ENCODE measurements at places on chromosomes 1 and 21.
A peak's percentile ranks its signal among the peaks of the same experiment; 100 is the strongest.

GRCh38 chr21:41653954-41654491, 112.8 kb downstream of the RIPK4 start:
- no peak overlapping the region for H3K27ac ChIP-seq
- no peaks in the 10 kb centered on the region for H3K27me3 ChIP-seq
- H3K4me3 ChIP-seq = no peak overlapping the region

- H3K4me1 ChIP-seq = no peaks in the 10 kb centered on the region
- no peak overlapping the region for H3K27ac ChIP-seq
- H3K4me3 ChIP-seq = no peak overlapping the region
- no peaks in the 10 kb centered on the region for H3K27me3 ChIP-seq
Observed at GRCh38 chr1:221897321-221897721, 155.4 kb upstream of the DUSP10 start.

GRCh38 chr21:41419921-41420862, 5.8 kb upstream of the MX1 start:
- peak overlapping the region; percentile 57 for H3K4me3 ChIP-seq
- H3K27ac ChIP-seq = peak overlapping the region; percentile 69
- DNase-seq = peak; percentile 89
- H3K4me1 ChIP-seq = no peaks in the 10 kb centered on the region
- H3K27me3 ChIP-seq = no peaks in the 10 kb centered on the region

GRCh38 chr1:41917835-41918449, 780 bp downstream of the HIVEP3 start:
- no peak overlapping the region for H3K27ac ChIP-seq
- H3K4me1 ChIP-seq = peaks cover 6% of the 10 kb centered on the region
- H3K4me3 ChIP-seq = peak overlapping the region; percentile 62
- H3K27me3 ChIP-seq = no peaks in the 10 kb centered on the region

DNA sequence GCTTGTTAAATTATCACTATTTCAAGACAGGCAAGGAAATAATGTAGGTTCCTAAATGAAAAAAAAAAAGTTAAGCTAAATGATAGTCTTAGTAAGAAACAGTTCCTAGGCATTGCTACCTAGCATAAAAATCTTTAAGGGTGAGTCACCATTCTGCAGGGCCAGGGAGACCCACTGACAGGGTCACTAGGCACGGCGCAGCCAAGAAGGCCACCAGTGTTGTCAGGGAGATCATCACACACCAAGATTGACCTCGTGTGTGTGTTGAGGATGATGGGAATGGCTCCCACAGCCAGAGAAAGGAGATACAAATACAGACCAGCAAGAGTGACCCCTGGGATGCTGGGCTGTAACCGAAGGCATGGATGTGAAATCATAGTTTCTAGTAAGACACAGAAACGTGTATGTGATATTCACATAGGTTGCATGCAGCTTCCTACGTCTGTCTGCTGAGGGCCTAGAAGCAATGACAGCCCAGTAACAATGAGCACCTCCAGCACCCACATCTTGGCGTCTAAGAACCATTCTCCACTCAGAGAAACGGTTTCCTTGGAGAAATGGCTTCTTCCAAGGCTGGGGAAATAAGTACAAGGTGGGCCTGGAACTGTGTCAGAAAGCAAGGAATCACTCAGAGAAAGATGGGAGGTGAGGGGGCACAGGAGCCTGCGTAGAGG, 29.1 kb downstream of the RIPK4 start:
- H3K4me3 ChIP-seq = no peak overlapping the region
- H3K4me1 ChIP-seq = no peaks in the 10 kb centered on the region
- H3K27me3 ChIP-seq = no peaks in the 10 kb centered on the region
- no peaks in the 10 kb centered on the region for H3K36me3 ChIP-seq

DNA sequence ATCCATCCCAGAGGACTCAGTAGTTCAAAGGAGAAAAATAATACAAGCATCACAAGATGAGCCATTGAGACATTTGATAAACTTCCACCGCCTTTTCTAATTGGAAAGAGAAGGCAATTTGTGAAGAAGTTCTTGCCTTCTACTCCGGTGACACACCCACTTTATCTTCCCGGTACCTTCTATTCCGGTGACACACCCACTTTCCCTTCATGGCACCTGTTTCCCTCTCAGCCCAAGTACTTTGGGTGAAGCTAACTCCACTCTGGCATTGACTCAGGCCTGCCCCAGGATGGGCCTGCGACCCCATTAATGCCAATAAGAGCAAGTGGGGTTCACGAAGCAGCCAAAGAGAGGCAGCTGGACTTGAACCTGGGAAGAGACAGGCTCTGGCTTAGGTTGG, 38.2 kb downstream of the CLDN14 start:
- H3K4me1 ChIP-seq = no peaks in the 10 kb centered on the region
- H3K27me3 ChIP-seq = no peaks in the 10 kb centered on the region

DNA sequence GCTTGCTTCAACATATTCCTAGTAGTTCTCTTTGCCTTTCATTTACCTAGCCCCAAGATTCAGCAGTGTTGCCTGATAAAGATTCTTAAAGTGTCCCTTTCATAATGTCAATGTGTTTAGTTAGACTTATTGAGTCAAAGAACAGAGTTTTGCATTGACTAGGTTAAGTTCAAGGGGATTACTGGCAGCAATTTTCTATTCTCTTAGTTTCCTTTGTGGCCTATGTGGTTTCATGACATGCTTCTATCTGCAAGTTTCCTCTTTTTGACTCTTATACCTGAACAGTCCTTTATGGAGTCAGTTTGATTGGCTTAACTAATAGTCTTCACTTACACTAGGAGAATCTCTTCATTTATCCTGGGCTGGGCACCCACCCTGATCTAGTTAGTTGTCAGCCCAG, 151.3 kb downstream of the ADGRL4 start:
- H3K27me3 ChIP-seq = no peaks in the 10 kb centered on the region
- H3K27ac ChIP-seq = no peak overlapping the region
- H3K36me3 ChIP-seq = no peaks in the 10 kb centered on the region
